Stimulated activated CD8-positive, alpha-beta memory T cell treated with anti-CD3 and anti-CD28 coated beads, Interleukin-4, amount 100 ng/mL, for 1 hour (primary cell): ENCODE measurements at places on chromosomes 1 and 21.
A peak's percentile ranks its signal among the peaks of the same experiment; 100 is the strongest.

DNA sequence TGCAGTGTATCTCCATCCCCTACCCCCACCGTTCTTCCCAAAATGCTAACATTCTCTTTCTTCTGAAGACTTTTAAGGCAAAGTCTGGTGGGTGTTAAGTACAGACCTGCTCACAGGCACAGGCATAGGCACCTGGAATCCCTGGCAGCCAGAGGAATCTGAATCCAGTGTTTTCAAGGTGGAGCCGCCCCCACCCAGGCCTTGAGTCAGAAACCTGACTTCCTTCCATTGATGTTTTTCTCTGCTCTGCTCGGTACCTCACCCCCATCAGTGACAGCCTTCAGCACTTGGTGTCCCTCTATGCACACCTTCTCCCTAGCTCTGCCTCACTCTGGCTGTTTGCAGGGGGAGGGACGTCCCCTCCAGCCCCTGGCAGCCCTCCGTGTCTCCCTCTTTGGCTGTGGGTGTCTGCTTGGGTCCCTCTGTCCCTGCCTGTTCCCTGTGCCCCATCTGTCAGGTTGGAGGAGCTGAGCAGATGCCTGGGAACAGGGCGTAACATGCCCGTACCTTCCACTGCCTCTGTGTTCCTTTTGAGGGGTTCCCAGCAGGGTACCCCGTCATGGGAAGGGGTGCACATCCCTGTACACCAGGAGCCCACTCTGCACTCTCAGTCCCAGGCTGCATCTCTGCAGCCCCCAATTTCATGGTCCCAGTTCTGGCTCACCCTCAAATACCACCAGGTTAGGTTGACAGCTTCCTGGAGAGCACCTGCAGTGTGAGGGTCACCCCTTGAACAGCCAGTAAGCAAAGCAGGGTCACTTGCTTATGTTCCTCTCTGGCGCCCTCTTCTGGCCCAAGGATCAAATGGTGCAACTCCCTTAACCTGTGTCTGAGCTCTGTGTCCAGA, 6.7 kb downstream of the NCDN start:
- DNase-seq: peak; percentile 67

GRCh38 chr1:18901952-18902522, 318 bp downstream of the ALDH4A1 start:
- DNase-seq: no peak

DNA sequence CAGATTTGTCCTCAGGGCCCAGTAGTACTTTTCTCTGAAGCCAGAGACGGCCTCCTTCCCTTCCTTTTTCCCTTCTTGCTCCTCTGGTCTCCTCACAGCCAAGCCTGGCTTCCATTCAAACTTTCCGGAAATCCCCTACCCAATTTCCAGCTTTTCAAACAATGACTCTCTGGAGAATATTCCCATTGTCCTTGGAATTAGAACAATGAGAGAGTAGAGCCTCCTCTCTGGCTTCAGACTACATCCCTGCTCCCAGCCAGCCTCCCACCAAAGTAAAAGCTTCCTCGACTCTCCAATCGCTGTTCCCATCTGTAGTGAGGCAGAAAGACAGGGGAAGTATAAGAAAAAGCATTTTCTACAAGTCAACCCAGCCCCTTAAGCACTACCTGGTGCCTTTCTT, 77.7 kb upstream of the SOX13 start:
- no peak for DNase-seq

GRCh38 chr1:59199719-59200376, 97.0 kb upstream of the FGGY start:
- DNase-seq: no peak

DNA sequence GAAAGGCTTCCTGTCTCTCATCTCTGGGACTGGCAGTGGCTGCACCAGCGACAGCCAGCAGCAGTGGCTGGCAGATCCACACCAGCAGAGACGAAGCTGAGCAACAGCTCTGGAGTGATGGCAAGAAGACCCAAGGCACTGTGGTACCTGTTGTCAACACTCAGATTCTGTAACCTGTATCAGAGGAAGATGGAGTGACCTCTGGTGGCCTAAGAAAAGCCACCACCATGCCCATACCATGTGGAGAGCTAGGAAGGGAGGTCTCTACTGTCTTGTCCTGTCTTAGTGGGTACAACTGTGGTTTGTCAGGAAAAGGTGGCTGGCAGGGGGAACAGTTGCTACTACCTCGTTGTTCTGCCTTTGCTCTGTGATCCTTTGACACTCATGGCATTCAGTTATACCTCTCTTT, 22.5 kb upstream of the RHBDL2 start:
- no peak for DNase-seq

DNA sequence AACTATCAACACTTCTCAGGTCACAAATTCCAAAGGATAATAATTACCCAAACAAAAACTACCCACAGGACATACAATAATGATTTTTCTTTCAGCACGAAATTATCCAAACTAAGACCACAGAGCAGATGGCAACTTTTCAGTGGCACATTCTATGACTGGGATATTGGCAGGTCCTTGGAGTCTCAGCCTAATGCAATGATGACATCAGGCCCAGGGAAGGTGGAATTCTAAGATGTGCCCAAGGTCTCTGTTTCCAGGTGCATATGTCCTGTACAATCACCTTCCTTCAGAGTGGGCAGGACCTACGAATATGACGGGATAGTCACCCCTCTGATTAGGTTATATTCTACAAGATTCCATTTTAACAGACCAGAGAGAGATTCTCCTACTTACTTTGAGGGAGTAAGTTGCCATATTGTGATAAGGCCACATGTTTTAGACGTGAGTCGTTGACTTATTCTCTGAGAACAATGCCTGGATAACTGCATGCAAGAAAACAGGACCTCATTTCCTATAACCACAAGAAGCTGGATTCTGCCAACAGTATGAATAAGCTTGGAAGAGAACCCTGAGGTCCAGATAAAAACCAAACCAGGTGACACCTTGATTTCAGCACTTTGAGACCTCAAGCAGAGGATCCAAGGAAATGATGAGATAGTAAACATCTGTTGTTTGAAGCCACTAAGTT, 69.9 kb downstream of the ZC3H11B start:
- no peak for DNase-seq

- DNase-seq: no peak
Observed at GRCh38 chr1:117669572-117669971, 63.7 kb downstream of the TENT5C start.

- no peak for DNase-seq
Observed at GRCh38 chr21:41318218-41318617, 1.6 kb downstream of the FAM3B start.

DNA sequence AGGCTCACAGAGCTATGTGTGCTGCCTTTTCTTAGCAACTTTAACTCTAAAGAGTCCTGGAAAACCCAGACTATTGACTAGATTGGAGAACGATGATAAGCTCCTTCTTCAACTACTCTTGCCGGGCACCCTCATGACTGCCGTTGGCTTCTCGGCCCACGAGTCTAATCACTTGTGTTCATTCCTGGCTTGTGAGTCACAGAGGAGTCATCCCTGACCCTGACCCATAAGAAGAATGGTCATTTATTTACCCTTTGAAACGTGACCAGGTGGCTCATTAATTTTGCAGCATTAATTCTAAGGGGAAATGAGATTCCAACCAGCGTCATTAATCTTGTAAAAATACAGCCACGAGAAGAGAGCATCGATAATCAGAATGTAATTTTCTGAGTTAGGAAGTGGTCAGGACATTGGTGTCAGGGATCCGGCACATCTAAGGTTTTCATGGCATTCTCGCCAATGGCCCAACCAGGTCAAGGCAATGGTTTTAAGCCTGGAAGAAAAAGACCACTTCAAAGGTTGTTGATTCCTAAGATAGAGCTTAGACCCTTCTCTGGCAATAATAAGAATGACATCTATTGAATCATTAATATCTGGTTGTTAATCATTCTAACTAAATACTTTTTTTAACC, 183.6 kb upstream of the RUNX1 start:
- DNase-seq: no peak
